Astrocyte of the cerebellum (primary cell): ENCODE measurements at places on chromosomes 4 and X.

DNA sequence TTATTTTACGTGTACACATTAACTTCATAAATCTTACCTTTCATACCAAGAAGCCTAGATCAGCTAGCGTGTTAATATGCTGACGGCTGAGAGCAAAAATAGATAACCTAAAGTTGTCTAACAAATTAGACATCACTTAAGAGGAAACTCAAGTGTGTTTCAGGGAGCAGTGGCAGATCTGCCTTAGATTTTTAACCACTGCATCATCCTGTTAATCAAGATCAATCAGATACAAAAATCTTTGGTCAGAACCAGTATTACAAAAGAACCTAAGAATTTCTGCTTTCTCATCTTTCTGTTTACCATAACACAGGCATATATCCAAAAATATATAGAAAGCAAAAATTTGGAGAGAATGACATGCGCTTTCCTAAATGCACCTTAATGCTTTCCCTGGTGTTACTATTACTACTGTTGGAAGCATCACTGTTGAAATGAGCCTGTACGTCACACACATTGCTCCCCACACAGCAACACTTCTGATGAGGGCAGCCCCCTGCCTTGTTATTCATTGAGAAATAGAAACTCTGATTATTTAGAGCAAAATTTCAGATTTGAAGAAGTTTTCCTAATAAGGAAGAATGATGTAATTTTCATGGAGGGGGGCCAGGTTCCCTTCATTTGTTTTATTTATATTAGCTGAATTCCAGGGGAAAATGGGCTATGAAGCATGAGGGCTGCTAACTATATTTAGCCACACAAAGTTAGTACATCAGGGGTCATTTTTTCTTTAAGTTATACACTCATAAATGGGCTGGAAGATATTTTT is 152.3 kb downstream of the CBR4 start:
- peak; percentile 91 for DNase-seq

GRCh38 chr4:104772849-104773248 is 278.2 kb upstream of the CXXC4 start:
- no peak for DNase-seq

- peak; percentile 26 for DNase-seq
Measured at GRCh38 chrX:30702736-30703135, 49.5 kb downstream of the GK start.

DNA sequence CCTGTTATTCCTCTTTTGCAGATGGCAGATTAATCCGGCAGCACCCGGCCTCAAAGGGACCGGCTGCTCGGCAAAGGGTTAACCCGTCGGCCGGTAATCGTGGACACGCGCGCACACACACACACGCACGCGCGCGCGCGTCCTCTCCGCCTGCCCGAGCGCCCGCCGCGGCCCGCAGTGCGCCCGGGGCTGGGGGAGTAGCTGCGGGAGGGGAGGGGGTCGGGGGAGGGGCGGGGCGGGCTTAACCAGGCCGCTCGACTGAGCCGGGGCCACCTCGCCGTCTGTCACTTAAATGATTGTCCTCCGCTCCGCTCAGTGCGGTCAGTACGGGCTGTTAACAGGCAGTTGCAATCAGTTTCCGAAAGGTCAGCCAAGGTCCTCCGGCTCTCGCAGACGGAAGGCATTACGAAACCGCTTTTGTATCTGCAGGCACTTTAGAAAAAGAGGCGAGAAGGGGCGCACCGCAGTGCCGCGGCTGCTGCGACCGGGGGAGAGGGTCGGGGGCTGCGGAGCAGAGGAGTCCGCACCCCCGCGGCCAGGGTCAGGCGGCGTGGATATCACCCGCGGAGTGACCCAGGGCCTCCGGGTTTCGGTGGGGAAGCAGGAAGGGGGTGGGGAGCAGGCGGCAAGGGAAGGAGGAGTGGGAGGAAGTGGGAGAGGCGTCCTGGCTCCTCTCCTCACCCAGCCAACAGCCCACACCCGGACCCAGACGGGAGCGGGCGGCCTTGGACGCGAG is 57.3 kb upstream of the BCOR start:
- no peak for DNase-seq

DNA sequence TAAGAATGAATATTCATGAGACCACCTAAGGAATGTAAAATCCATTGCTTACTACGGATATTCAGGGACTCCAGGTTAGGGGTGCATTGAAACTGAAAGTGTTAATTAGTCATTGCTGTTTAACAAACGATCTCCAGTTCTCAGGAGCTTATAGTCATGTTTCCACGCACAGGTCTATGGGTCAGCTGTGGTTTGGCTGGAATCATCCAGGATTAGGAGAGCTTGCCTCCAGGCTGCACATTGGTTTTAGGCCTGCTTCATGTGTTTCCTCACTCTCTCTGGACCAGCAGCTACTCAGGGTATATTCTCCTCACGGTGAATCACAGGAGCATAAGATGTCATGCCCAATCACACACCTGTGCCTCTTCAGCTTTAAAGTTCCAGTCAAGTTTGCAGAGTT is 98.9 kb downstream of the ATXN3L start:
- DNase-seq = peak; percentile 89

DNA sequence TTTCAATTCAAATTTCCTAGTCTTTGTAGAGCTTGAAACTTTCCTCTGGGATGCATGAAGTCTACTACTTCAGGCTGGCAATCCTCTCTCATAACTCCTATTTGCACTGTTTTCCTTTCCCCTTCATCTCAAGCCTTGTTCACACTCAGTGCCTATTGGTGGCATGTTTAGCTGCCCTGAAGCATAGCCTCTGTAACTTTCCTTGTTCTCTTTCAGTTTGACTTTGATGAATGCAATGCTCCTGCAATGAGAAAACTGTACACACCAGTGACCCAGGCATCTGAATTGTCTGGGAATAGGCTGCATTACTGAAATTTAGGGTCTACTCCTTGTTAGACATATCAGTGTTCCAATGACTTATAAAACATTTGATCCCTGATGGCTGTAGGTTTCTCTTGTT is 81.7 kb downstream of the ANK2 start:
- no peak for DNase-seq

DNA sequence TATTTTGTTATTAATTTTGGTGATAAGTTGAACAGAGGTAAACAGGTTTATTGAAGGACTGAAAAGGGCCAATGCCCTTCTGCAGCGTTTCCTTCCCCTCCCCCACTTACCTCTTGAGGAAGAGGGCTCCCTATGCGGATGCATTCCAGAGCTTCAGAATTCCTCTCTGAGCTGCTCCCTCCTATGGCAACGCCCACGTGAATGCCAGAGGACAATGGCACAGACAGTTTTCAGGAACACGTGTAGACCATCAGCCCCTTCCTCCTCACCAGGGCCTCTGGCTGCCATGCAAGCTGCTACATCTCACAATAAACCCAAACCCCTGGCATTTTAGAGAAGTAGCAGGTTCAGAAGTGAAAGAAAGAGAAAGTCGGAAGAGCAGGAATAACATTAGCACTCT is 127.9 kb downstream of the CHRDL1 start:
- no peak for DNase-seq

DNA sequence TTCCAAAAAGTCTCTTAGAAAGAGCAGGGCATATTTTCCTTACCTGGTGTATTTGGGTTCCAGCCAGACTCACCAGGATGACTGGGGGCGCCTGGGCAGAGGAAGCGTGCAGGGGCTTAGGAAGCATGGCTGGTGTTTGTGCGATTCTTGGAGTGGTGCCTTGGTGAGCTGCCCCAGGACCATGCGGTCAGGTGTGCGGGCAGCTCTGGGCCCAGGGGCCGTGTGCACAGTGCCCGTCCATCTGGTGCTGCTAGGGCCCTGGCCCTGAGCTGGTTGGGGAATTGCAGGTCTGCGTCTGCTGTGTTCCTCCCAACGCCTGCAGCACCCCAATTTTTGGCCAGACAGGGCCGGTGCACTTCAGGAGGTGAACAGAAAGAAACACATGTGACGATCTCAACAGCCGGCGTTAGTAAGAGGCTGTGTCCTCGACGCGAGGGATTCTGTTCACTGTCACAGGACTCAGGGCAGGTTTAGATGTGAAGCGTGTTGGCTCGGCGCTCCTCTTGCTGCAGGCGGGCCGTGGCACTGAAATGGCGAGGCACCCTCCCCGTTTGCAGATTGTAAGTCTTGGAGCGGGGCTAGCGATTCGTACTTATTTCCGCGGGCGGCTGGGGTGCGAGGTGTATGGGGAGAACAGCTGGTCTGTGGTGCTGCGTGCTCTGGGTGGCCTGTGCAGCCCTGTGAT is 15.2 kb downstream of the RGS12 start:
- no peak for DNase-seq

DNA sequence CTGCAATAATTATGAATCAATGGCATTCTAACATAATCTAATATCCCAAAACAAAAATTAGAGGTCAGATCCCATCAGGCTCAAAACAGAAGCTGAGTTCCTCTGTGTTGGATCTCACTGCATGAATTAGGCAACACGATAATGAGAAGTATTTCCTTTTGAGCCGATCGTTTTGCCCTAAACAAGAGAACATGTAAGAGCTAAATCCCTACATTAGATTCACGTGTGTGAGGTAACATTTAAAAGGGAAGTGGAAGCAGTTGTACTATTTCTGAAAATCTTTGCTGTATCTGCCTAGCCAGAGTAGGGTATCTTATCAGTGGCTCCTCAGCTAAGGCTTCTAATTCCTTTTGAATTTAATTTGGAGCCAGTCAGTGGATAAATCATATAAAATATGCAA is 115.6 kb downstream of the C4orf51 start:
- DNase-seq = no peak

GRCh38 chrX:16825264-16826035 is 39.2 kb downstream of the TXLNG start:
- DNase-seq = no peak

DNA sequence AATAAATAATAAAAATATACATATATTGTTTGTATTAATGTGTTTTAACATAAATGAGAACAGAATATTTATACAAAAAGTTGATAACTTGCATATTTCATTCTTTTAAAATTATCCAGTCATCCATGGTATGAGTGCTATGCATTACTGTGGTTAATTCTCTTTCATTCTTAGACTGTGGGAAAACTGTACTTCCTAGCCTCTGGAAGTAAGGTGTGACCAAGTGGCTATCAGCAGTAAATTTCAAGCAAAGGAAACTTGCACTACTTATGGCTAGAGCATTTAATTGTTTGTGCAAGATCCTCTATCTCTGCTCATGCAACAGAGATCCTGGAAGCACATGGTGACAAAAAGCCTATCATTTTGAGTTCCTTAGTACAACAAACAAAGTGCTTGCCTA is 1054.5 kb upstream of the PABPC4L start:
- DNase-seq = peak; percentile 44

DNA sequence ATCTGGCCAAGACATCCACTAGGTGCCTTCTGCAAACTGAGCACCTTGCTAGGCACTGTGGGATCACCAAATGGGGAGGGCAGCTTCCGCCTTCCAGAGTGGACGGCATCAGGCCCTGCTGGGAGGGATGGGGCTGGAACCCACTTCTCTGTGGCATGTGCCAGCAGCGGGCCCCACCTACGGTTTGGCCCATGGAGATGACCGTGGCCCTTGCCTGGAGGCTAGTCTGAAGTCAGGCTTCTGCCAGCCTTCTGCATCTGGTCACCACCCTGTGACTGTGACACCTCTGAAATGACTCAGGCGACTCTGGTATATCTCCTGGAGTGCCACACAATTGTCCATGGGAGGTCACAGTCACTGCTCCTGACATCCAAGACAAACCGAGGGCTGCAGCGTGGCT is 7.2 kb downstream of the SSR4 start:
- no peak for DNase-seq

GRCh38 chr4:93237521-93237920 is 591.0 kb upstream of the ATOH1 start:
- no peak for DNase-seq

- no peak for DNase-seq
Measured at GRCh38 chr4:158870626-158871334, 102.0 kb downstream of the FNIP2 start.

GRCh38 chr4:179521952-179522351 is 2079.7 kb upstream of the AGA start:
- DNase-seq = no peak

DNA sequence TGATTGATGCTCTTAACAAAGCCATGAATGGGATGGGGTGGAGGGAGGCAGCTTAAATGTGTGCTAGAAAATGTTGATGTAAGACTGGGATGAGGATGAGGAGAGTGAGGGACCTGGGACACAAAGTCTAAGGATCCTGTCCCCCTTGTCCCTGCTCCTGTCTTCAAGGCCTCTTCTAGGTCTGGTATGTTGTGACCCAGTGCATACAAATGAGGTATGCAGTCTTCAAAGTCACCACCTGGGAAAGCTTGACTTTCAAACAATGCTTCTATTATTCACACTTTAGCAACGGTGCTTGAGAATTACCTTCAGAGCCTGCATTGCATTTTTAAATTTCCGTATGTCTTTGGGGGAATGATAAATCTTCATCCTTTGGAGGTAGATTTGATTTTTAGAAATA is 88.4 kb upstream of the SLC34A2 start:
- DNase-seq = no peak

GRCh38 chr4:8818063-8818881 is 53.4 kb downstream of the HMX1 start:
- no peak for DNase-seq

DNA sequence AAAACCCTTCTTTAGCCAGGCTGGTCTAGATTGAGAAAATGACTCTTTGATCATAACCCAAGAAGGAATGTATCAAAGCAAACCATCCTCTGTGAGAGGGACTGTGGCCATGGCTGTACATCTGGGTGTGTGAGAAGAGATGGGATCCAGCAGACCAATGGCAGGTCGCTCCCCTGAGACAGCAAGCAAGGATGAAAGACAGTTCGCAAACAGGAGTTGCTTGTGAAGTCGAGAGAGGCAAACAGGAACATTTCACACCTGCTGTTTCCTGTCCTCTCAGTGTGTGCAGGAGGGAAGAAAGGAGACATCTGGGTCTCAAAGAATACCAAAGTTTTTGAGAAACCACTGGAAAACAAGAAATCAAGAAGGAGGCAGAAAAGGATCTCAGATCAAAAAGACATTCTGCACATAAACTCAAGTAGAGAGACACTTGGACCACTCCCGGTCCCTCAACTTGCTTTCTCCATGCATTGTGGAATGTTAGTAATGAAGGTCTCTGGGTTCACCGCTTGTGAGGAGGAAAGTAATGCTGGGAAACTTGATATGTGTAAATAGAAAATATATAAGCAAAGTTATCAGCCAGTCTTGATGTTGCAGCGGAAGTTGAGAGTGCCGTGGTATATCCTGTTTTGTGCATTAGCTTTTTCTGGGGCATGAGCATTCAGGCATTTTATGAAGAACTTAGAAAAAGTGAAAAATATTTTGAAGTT is 327.5 kb downstream of the BMPR1B start:
- DNase-seq = no peak

DNA sequence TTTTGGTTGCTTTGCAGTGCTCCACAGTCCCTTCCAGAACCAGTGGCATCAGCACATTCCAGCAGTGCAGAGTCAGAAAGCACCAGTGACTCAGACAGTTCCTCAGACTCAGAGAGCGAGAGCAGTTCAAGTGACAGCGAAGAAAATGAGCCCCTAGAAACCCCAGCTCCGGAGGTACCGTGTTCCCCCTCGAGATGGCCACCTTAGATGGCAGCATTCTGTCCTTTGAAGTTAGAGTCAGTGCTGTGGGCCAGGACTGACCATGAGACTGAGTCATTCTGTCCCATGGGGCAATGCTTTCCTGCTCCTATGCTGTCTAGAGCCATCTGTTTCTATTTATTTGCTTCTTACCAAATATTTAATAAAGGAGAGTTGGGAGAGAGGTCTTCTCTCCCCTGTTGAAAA is 112.3 kb downstream of the KLHL8 start:
- DNase-seq = peak; percentile 58
